ENCODE measurements at places on chromosomes 7 and 10.
A peak's percentile ranks its signal among the peaks of the same experiment; 100 is the strongest.

DNA sequence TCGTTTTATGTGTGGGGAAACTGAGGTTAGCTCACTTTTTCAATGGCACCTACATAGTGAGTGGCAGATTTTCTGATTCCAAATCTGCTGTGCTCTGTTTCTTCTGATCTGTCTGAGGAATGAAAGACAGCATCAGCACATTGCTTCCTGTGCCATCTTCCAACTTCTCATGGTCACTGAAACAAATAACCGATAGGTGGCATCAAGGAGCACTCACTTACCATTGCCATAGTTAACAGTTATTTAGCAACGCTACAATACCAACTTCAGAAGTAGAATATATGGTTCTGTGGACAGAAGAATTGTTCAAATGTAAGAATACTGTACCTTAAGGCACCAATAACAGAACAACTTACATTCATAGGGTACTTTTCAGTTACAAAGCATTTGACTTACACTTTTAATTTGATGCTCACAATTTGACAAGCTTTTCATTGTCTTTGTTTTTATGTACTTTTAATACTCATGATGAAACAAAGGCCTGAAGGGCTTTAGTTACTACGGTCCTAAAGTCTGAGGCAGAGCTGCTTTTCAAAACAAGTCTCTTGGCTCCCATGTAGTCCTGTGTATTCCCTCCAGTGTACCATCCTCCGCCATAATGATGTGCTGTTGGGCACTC, 228.9 kb upstream of the TCF7L2 start:
- peak; percentile 51 for DNase-seq

DNA sequence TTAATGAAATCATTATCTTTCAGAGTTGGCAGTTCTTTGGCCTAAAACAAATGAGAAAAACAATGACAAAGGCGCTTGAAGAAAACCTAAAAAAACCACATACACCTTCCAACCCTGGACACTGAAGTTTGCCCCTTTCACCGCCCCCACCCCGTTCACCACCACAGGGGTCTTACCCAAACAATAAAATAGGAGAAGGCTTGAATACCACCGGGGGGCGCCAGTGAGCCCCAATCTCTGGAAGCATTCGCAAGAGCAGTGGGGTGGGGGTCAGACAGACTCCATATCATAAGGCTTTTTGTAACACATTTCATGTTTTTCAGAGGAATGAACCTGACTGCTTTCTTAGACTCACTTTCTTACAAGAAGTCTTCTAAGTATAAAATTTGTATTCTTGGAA, 163.6 kb downstream of the PIP4K2A start:
- DNase-seq = peak; percentile 50

DNA sequence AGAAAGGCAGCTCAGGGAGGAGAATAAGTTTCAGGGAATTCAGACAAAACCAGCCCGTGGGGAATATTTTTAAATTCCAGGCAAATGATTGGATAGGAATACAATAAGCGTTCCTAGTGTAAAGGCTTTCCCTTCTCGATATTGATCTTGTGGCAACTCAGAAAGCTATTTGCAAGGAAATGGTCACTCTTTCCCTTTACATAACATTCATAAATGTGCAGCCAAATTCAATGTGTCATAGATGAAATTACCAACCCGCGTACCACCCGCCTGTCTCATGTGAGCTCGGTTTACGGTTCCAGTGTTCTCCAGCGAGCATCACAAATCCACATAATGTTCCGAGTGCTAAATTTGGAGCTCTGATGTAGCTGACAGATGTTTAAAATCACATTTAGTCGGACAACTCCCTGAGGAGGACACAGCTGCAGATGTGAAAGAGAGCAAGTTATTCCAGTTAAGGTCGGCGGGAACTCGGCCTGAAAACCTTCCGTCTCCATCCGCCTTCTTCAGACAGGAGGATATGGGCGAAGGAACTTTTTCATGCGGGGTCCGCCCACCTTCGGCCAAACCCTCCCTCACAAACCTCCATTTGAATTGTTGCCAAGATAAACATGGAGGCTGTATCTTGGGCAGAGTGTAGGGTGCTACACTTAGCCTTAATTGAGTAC, 327.0 kb downstream of the RNLS start:
- no peak for DNase-seq

GRCh38 chr10:35808344-35808743, 166.2 kb upstream of the FZD8 start:
- no peak for DNase-seq

DNA sequence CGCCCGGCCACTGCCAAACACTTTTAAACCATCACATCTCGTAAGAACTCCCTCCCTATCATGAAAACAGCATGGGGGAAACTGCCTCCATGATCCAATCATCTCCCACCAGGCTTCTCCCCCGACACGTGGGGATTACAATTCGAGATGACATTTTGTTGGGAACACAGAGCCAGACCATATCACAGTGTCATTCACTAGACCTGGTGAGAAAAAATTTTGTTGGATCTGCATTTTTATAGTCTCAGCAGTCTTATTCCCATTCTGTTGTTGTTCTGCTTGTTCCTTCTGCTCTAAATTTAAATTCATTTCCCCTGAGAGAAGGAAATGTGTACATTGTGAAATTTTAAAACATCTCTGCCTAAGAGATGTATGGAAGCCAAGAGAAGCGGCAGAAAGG, 4.8 kb upstream of the MKLN1 start:
- DNase-seq = no peak

GRCh38 chr7:90611115-90611514, 15.0 kb downstream of the CDK14 start:
- no peak for DNase-seq

All from activated CD4-positive, alpha-beta T cell treated with anti-CD3 and anti-CD28 coated beads, Interleukin-2, Interleukin-6, amounts not matched to agents 100 ng/mL and 50 ng/mL, durations not matched to agents 16 hours and 8 hours (primary cell).